Endothelial cell (in vitro differentiated cells): ENCODE measurements at places on chromosomes 12 and 14.

GRCh38 chr12:25855716-25856115 is 102.8 kb upstream of the RASSF8 start:
- H3K36me3 ChIP-seq = no peaks in the 10 kb centered on the region
- peak; percentile 6 for DNase-seq
- peaks cover 41% of the 10 kb centered on the region for H3K4me1 ChIP-seq
- peak overlapping the region; percentile 99 for H3K27ac ChIP-seq

- H3K4me3 ChIP-seq = no peak overlapping the region
- DNase-seq = no peak
- H3K27me3 ChIP-seq = no peaks in the 10 kb centered on the region
- H3K36me3 ChIP-seq = no peaks in the 10 kb centered on the region
- H3K4me1 ChIP-seq = no peaks in the 10 kb centered on the region
Observed at GRCh38 chr12:103392722-103393121, 103.0 kb downstream of the C12orf42 start.

DNA sequence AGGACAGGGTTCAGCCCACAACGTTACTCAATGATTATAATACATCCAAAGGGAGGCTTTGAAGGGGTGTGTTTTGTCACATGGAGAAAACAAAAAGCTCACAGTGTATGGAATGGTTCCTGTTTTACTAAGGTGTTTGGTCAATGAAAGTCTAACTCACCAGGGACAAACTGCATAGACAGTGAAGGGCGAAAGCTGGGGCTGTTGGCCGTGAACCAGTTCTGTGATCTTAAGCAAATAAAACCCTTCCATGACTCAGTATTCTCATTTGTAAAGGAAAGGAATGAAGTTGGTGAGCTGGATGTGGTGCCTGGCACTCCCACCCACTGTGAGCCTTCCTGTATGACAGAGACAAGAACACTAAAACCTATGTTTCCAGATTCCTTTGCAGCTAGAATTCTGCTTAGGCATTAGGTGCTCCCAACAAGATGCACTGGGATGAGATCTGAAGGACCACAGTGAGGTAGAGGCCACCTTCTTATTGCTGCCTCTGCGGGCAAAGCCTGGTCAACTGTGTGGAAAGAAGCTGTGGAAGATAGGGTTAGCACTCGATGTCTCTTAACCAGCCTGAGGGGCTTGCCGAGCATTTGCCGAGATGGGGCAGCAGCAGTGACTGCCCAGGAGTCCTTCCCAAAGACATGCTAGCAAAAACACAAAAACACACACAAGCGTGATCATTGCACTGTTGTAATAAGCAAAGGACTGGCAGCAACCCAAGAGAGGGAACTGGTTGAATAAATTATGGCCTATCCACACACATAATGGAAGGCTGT is 48.5 kb downstream of the VCPKMT start:
- DNase-seq = no peak
- peaks cover 5% of the 10 kb centered on the region for H3K27me3 ChIP-seq
- H3K4me1 ChIP-seq = no peaks in the 10 kb centered on the region
- peaks cover 6% of the 10 kb centered on the region for H3K36me3 ChIP-seq
- H3K27ac ChIP-seq = no peak overlapping the region
- H3K4me3 ChIP-seq = peak overlapping the region; percentile 29

GRCh38 chr14:81219759-81220579 is 790 bp downstream of the GTF2A1 start:
- peaks cover 8% of the 10 kb centered on the region for H3K36me3 ChIP-seq
- H3K27me3 ChIP-seq = peaks cover 24% of the 10 kb centered on the region
- H3K4me3 ChIP-seq = peak overlapping the region; percentile 99
- H3K27ac ChIP-seq = peak overlapping the region; percentile 100
- peak; percentile 33 for DNase-seq
- peaks cover 17% of the 10 kb centered on the region for H3K4me1 ChIP-seq

DNA sequence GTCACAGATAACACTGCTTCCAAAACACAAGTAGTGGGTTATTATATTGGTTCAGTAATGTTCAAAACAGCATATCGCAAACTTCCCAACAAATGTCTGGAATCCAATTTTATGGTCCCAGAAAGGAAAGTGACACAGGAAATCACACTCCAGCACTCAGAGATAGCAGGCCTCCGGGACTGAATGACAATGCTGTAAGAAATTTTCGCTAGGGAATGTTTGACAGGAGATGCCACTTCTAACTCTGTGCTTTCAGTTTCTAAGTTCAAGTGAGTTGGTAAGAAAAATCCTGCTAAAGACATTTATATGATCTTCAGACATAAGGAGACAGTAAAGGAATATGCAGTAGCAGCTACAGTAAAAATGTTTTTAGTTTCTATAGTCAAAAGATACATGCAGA is 93.2 kb downstream of the SLC2A13 start:
- no peak for DNase-seq
- no peak overlapping the region for H3K4me3 ChIP-seq
- peak overlapping the region; percentile 54 for H3K27ac ChIP-seq
- H3K4me1 ChIP-seq = peaks cover 8% of the 10 kb centered on the region
- H3K27me3 ChIP-seq = no peaks in the 10 kb centered on the region
- H3K36me3 ChIP-seq = no peaks in the 10 kb centered on the region

- H3K4me3 ChIP-seq = no peak overlapping the region
- no peaks in the 10 kb centered on the region for H3K4me1 ChIP-seq
- no peaks in the 10 kb centered on the region for H3K27me3 ChIP-seq
Observed at GRCh38 chr14:77342726-77343397, 22.0 kb downstream of the GSTZ1 start.

DNA sequence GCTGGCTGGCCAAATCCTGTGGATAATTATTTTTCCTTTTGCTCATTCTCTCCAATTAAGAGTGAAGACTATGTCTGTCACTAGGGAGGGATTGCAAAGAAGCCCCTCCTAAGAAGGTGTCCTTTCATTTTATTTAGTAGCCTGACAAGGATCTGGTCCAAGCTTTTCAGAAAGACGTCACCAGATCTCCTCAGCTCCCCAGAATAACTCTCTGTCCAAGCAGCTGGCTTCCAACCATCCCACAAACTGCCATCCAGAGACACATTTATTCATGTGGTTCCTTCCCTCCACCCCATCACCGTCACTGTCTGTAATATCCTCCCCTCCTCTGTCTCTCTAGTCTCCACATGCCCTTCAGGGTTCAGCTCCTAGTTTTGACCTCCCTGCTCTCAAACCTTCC is 69.9 kb downstream of the PPM1H start:
- no peak overlapping the region for H3K4me3 ChIP-seq
- no peak overlapping the region for H3K27ac ChIP-seq
- H3K27me3 ChIP-seq = peaks cover 1% of the 10 kb centered on the region
- DNase-seq = no peak
- H3K4me1 ChIP-seq = peaks cover 51% of the 10 kb centered on the region
- H3K36me3 ChIP-seq = no peaks in the 10 kb centered on the region

DNA sequence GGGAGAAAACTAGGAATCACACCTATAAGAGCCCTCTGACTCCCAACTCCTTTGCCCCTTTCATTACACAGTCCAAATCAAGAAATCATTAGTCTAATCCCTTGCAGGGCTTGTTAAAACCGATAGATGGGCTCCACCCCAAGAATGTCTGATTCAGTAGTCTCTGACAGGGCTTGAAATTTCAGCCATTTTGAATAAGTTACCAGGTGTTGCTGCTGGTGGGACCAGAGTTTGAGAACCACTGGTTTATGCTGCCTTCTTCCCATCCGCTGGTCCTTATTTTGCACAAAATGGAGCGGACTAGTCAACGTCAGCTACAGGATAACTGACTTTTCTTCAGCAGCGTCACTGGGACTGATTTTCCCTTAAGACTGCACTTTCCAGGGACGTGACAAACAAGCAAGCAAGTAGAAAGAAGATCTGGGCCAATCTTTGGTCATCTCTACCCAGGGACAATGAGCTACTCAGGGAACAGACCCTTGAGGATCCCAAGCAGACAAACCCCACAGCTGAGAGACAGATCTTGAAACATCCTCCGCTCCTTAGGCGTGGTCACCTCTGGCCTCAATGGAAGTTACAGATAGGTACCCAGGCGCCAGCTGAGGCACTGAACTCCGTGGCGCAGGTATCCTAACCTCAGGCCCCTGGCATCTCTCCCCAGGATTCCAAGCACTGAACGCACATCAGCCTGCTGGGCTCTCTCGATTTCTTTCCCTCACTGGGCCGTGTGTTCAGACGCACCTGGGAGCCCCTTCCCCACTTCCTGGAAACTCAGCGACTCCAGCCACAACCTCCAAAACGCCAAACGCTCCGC is 900 bp downstream of the KCTD10 start:
- no peak for DNase-seq
- H3K27ac ChIP-seq = peak overlapping the region; percentile 99
- H3K4me3 ChIP-seq = peak overlapping the region; percentile 100
- peaks cover 8% of the 10 kb centered on the region for H3K36me3 ChIP-seq
- peaks cover 52% of the 10 kb centered on the region for H3K4me1 ChIP-seq
- H3K27me3 ChIP-seq = peaks cover 10% of the 10 kb centered on the region

DNA sequence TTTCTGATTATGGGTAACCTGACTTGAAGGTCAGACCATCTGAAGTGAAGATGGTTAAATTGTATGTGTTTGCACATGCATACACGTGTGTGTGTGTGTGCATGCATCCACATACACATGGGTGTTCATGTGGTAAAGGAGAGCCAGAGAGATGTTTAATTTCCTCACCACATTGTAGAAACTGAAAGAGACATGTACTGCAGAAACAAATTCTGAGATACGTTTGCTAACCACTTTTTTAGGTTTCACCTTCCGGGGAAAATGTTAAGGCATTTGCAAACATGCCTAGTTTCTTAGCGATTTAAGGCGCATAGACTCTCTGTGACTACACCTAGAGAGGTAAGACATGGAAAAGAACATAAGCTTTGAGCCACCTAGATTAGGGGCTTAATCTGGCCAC is 362.9 kb downstream of the RAD51B start:
- H3K4me3 ChIP-seq = no peak overlapping the region
- no peak overlapping the region for H3K27ac ChIP-seq
- no peaks in the 10 kb centered on the region for H3K36me3 ChIP-seq
- peaks cover 6% of the 10 kb centered on the region for H3K4me1 ChIP-seq
- DNase-seq = no peak
- no peaks in the 10 kb centered on the region for H3K27me3 ChIP-seq

DNA sequence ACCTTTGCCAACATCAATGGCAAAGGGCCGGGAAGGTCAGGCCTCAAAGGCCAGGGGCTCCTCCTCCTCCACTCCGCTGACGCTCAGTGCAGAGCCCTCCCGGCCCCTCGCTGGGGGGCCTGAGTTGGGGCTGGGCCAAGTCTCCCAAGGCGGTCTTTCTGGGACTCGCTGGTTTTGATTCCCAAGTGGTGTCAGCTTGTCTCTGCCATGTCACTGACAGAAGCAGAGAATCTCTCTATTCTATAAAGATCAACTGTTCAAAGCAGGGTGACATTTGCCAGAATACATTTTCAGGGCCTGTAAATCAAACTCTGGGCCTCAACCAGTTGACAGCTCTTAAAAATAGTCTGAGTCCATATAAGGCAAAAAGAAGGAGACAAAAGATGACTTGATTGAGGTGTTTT is 75.9 kb downstream of the CCDC88C start:
- H3K4me1 ChIP-seq = peaks cover 10% of the 10 kb centered on the region
- peaks cover 15% of the 10 kb centered on the region for H3K36me3 ChIP-seq
- no peak for DNase-seq
- no peak overlapping the region for H3K4me3 ChIP-seq
- H3K27me3 ChIP-seq = peaks cover 14% of the 10 kb centered on the region

DNA sequence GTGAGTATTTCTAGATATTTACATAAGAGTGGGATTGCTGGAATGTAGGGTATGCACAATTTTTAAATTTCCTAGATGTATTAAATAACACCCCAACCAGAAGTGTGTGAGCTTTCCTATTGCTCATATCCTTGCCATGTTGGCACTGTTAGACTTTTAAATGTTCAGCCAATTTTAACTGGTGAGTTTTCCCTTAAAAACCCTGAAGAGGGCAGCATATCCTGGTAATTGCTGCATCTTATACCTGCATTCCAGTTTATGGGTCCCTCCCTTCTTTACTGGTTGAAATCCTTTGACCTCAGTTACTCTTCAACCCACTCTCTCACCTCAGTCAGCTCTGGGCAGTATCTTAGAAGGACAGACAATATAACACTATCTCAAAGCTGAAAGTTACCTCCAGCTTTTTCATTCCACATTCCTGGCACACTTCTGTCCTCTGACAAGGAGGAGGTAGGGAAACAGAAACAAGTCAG is 270.6 kb downstream of the PAWR start:
- DNase-seq = no peak
- H3K27me3 ChIP-seq = peaks cover 1% of the 10 kb centered on the region
- peaks cover 8% of the 10 kb centered on the region for H3K4me1 ChIP-seq
- H3K36me3 ChIP-seq = no peaks in the 10 kb centered on the region
- H3K27ac ChIP-seq = peak overlapping the region; percentile 14
